Suprapubic skin (tissue), 4 donors: ENCODE measurements at places on chromosomes 11 and 22. TPM values are rescaled to one million over a fixed set of nuclear protein-coding genes. Genes with fewer than 3 reads are reported as not detected.

GRCh38 chr11:11521306-11522002, 100.4 kb downstream of the GALNT18 start:
- no peak overlapping the region for H3K27ac ChIP-seq
- H3K27me3 ChIP-seq = no peaks in the 10 kb centered on the region
- H3K4me1 ChIP-seq = peaks cover 13% of the 10 kb centered on the region
- no peaks in the 10 kb centered on the region for H3K36me3 ChIP-seq

GRCh38 chr22:41976070-41976901, 7.0 kb downstream of the SEPTIN3 start:
- no peak for DNase-seq
- H3K4me1 ChIP-seq = peaks cover 19% of the 10 kb centered on the region
- no peak overlapping the region for H3K27ac ChIP-seq
- peaks cover 61% of the 10 kb centered on the region for H3K27me3 ChIP-seq

APOA5 gene
- total RNA-seq = not detected

GRCh38 chr11:75561426-75562047, 516 bp upstream of the SERPINH1 start:
- peak overlapping the region; percentile 73 for H3K4me3 ChIP-seq
- H3K4me1 ChIP-seq = peaks cover 89% of the 10 kb centered on the region
- DNase-seq = no peak

GRCh38 chr11:44312876-44313275, 2.9 kb upstream of the ALX4 start:
- H3K4me3 ChIP-seq = no peak overlapping the region
- no peaks in the 10 kb centered on the region for H3K36me3 ChIP-seq
- H3K4me1 ChIP-seq = peaks cover 43% of the 10 kb centered on the region
- DNase-seq = no peak
- no peak overlapping the region for H3K27ac ChIP-seq
- peaks cover 100% of the 10 kb centered on the region for H3K27me3 ChIP-seq

- no peak overlapping the region for H3K27ac ChIP-seq
- H3K4me3 ChIP-seq = no peak overlapping the region
- peaks cover 1% of the 10 kb centered on the region for H3K4me1 ChIP-seq
- H3K36me3 ChIP-seq = no peaks in the 10 kb centered on the region
- DNase-seq = no peak
- no peaks in the 10 kb centered on the region for H3K27me3 ChIP-seq
Measured at GRCh38 chr11:35610631-35611030, 7.6 kb upstream of the FJX1 start.

DNA sequence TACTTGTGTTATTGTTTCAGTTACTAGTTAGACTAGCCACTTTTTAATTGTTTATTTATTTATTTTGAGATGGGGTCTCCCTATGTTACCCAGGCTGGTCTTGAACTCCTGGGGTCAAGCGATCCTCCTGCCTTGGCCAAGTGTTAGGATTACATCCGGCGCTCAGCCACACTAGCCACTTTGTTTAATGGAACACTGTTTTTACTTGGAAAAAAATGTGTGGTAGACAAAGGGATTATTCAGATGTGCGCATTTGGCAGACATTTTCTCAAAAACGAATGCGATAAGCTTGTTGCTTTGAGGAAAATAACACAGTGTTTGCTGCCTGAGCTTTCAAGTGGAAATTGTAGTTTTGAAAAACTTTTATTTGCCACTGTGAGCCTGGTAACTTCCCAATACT, 51.0 kb downstream of the CTNND1 start:
- DNase-seq = no peak
- H3K4me3 ChIP-seq = no peak overlapping the region
- H3K27ac ChIP-seq = no peak overlapping the region
- H3K36me3 ChIP-seq = peaks cover 100% of the 10 kb centered on the region
- H3K4me1 ChIP-seq = no peaks in the 10 kb centered on the region

DNA sequence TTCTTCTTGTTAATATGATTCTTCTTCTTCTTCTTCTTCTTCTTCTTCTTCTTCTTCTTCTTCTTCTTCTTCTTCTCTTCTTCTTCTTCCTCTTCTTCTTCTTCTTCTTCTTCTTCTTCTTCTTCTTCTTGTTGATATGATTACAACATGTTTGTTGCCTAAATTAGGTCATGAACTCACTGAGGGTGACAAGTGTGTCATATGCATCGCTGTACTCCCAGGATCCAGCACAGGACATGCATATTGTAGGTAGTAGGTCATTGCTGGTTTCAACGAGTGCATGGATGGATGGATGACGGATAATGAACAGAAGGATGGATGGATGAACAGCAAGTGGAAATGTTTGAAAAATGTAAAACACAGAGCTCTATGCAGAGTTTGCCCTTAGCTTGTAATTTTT, 14.9 kb upstream of the PVALB start:
- no peak for DNase-seq
- H3K27me3 ChIP-seq = peaks cover 21% of the 10 kb centered on the region
- no peak overlapping the region for H3K27ac ChIP-seq
- H3K36me3 ChIP-seq = no peaks in the 10 kb centered on the region
- H3K4me1 ChIP-seq = no peaks in the 10 kb centered on the region
- H3K4me3 ChIP-seq = no peak overlapping the region

DNA sequence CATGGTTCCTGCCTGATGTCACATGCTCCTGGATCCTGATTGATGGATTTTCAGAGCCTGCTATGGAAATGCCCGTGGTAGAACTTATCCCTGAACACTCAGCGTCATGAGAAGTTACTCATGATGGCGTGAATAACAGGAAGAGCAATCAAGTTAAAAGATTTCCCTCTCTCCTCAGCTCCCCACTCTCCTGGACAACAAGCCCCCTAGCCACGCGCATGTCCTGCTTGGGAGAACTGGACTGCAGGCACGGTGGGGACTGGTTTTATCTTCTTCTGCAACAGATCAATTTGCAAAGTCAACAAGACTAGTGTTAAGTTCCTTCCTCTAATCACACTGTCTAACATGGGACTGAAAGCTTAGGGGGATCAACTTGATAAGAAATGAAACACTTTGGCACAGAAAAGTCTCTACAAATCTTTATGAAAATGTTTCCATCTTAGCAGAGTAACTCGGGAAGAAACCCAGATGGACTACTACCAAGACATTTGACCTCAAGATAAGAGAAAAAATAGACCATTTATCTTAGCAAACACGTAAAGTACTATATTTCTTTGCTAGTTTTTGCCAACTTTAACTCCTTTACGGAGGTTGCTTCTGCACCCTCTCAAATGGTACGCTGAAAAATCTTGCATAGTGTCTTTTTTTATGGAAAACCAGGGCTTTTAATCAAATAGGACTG, 27.6 kb downstream of the POU2AF1 start:
- no peaks in the 10 kb centered on the region for H3K27me3 ChIP-seq
- DNase-seq = no peak
- H3K4me3 ChIP-seq = no peak overlapping the region
- H3K36me3 ChIP-seq = no peaks in the 10 kb centered on the region
- H3K27ac ChIP-seq = no peak overlapping the region

GRCh38 chr11:79098146-79098545, 342.7 kb downstream of the TENM4 start:
- peaks cover 12% of the 10 kb centered on the region for H3K4me1 ChIP-seq
- H3K27ac ChIP-seq = no peak overlapping the region
- H3K27me3 ChIP-seq = no peaks in the 10 kb centered on the region
- H3K36me3 ChIP-seq = no peaks in the 10 kb centered on the region
- DNase-seq = no peak

- H3K27me3 ChIP-seq = no peaks in the 10 kb centered on the region
- H3K4me1 ChIP-seq = no peaks in the 10 kb centered on the region
- peak; percentile 64 for DNase-seq
- no peak overlapping the region for H3K4me3 ChIP-seq
- no peak overlapping the region for H3K27ac ChIP-seq
- no peaks in the 10 kb centered on the region for H3K36me3 ChIP-seq
Measured at GRCh38 chr22:23062616-23063538, 7.4 kb upstream of the GNAZ start.

LARGE2 gene
- total RNA-seq = 32.5 TPM

THRSP gene
- 36.9 TPM for total RNA-seq

DNA sequence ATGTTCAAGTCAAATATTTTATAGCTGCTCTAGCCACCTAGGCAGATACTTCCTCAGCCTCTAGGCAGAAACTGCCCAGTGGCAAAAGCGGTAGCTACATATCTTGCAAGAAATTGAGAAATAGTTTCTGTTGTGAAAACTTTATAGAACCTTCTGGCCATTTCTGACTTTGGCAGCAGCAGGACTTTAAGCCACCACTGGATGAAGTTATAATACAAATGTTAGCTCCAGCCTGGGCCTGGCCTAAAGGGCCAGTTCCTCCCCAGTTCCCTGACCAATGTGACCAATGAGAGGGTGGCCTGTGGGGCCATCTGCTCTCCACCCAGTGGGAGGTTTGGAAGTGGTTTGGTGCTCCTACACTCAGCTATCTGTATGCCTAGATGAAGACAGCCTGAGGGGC, 254.0 kb upstream of the NARS2 start:
- no peak overlapping the region for H3K4me3 ChIP-seq
- H3K27ac ChIP-seq = no peak overlapping the region
- no peaks in the 10 kb centered on the region for H3K36me3 ChIP-seq
- no peaks in the 10 kb centered on the region for H3K4me1 ChIP-seq

DNA sequence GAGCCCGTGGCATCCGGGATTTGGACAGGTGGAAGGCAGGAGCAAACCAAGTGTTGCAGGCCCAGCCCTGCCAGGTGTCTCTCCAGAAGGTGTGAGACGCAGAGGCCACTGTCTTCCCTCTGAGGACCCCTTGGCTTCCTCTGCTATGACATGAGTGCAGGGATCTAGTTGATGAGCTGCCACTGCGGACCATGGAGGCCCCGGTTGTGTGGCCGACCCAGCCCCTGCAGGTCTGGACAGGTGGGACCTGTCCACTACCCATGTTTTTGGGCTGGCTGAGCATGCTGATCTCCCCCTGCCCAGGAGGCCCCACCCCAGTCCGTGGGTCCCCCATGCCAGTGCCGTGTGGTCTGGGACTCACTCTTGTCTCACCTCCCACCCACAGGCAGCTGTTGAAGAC, 22.9 kb downstream of the PRR5 start:
- H3K27ac ChIP-seq = no peak overlapping the region
- H3K36me3 ChIP-seq = peaks cover 26% of the 10 kb centered on the region
- no peak overlapping the region for H3K4me3 ChIP-seq
- H3K27me3 ChIP-seq = no peaks in the 10 kb centered on the region

CDK2AP2 gene
- total RNA-seq = 16.7 TPM

F2 gene
- not detected for total RNA-seq

DNA sequence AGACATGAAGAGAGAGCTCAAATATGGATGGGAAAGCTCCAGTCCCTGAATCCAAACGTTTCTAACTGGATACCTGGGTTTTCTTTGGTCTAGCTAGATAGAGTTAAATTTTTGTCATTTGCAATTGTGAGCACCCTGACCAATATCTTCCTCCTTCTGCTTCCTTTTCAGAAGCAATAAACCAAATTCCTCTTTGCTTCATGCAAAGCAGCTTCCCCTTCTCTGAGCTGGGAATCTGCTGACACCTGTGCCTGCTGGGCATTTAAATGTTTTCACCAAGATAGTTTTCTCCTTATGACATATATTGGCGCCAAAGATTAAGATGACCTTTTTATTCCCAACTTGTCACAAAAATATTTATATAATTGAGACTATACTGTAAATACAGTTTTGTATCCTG, 27.9 kb upstream of the PAK1 start:
- no peaks in the 10 kb centered on the region for H3K27me3 ChIP-seq
- DNase-seq = no peak

DNA sequence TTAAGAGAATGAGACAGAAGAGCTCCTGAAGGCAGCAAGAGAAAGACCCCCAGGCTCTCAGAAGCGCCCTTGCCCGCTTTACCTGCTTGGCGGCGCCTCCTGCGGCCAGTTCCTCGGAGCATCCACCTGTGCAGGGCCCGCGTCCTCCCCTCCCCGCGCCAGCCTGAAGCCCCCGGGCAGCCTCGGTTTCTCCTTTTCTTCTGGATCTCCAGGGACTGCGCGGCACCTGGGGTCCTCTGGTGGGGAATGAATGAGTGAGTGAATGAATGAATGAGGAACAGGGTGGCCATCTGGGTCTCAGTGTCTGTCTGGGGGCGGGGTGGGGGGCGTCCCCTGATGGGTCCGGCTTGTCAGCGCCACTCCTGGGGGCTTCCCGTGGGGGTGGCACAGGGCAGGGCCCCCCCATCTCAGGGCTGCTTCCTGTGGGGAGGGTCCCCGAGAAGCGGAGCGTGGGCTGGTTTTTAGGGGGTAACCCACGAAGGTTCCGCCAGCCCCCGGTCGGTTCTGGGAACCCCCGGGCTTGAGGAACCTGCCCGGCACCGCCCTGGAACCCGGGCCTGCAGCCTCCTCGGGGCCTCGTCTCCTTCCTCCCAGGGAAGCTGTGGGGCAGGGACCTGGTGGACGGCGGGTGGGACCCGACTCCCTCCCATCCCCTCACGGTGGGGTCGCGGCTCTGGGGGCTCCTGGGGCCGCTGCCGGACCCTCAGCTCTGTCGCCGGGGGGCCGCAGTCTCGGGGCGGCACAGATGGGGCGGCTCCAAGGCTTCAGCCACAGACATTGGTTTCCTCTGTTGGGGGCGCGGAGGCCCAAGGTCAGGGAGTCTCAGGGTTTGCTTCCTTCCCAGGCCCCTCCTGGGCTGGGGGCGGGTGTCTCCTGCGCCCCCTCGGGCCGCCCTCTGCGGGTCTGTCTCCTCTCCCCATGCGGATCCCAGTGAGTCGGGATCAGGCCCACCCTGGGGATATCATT, 8.3 kb upstream of the KRTAP5-7 start:
- no peaks in the 10 kb centered on the region for H3K36me3 ChIP-seq
- DNase-seq = peak; percentile 44
- no peak overlapping the region for H3K27ac ChIP-seq
- H3K4me3 ChIP-seq = no peak overlapping the region
- H3K27me3 ChIP-seq = no peaks in the 10 kb centered on the region

GRCh38 chr11:86930957-86931547, 24.1 kb downstream of the FZD4 start:
- no peaks in the 10 kb centered on the region for H3K27me3 ChIP-seq
- no peak overlapping the region for H3K27ac ChIP-seq
- H3K4me3 ChIP-seq = no peak overlapping the region
- no peak for DNase-seq
- peaks cover 11% of the 10 kb centered on the region for H3K4me1 ChIP-seq

- no peak for DNase-seq
- no peak overlapping the region for H3K27ac ChIP-seq
Measured at GRCh38 chr11:92449780-92450179, 225.2 kb downstream of the FAT3 start.

MPPED1 gene
- not detected for total RNA-seq
